ENCODE measurements at places on chromosomes 5 and 9.

DNA sequence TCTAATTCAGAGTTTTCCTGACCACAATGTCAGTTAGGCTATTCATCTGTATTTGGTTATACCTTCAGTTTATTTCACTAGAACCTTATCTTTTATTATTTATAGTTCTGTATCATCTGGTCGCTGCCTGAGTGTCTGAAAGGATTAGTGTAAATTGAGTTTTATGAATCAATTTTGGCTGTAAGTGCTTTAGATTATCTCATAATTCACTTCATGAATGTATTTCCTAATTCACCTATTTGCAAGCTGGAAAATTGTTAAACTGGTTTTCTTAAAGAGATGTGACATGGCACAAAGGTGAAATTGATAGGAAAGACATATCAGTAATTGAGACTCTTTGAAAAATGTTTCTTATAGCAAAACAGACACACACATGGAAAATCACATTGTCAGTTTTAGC is 242.4 kb upstream of the ACO1 start:
- no peak for DNase-seq

GRCh38 chr5:165029099-165029870 is 1523.9 kb downstream of the MAT2B start:
- no peak for DNase-seq

GRCh38 chr5:147520450-147520849 is 10.6 kb upstream of the DPYSL3 start:
- DNase-seq = no peak

- DNase-seq = no peak
These were observed 241.9 kb upstream of the IRX4 start for GRCh38 chr5:2124434-2125170.

- DNase-seq = peak; percentile 68
These were observed 11.5 kb downstream of the PDLIM4 start for GRCh38 chr5:132268769-132269551.

- no peak for DNase-seq
These were observed 81.5 kb downstream of the C9orf50 start for GRCh38 chr9:129539446-129539845.

DNA sequence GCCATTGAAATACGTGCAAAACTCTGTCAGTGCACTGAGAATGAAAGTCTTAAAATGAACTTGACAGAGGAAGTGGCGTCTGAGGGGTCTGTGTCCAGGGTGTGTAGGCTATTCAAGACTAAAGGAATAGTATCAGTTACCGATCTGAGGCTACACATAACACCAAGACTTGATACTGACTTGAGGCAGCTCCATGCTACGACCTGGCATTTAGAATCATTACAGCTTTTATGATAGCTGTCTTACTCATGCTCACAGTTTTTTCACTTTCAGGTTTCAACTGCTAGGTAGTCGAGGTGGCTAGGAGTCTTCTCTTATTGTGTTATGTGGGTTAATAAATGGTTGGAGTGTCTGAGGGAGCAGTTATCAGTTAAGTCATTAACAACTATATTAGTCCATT is 92.8 kb upstream of the SLCO6A1 start:
- DNase-seq = no peak

DNA sequence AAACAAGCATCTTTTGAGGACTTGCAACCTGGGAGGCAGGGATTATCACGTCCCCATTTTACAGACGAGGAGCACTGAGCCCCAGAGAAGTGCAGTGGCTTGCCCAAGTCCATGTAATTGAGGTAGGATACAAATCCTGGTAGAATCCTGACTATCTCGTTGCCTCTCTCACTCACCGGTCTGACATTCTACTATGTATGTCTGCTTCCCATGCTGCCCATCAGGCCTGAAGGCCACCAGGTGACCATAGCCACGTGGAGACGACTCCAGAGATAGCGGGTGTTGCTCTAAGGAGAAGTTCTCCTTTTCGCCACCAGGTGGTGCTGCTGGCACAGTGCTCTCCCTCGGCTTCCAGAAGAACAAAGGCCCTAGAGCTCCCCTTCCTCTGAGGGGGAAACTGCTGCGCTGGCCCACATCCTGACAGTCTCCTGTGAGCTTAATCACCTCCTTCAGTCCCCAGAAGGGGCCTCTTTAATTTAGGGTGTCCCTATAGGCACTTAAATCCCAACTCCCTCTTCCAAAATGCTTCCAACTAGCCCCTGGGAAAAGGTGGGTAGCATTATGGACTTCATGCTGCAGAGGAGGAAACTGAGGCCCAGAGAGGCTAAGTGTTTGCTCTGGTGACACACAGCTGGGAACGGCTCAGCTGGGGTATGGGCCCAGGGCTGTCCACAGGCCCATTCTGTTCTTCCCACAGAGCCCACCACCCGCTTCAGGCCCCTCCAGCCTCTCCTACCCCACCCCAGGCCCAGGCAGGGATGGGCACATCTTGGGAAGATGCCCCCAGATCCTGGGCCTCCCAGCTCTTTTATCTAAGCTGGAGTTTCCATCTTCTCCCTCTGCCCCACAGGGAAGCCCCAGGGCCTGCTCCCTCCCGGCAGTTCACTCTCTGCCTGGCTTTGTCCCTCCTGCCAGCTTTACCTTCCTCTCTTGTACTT is 6.4 kb downstream of the SLC34A1 start:
- peak; percentile 89 for DNase-seq

DNA sequence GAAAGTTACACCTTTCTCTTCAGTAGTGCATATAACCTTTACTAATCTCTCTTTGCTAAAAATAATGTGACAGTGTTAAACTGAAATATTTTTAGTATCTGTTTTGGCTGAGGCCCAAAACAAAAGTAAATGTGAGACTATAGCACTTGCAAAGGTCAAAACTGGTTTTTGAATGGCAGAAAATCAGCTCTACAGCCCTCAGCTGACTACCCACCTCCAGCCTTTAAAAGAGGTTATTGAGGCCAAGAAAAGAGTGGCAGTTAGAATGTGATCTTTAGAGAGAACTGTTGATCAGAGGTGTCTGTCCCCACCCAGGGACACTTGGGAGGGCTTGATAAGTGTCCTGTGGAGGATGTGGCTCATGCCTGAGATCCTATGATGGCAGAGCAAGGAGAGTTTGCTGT is 30.9 kb downstream of the PRKACG start:
- DNase-seq = no peak

- DNase-seq = no peak
These were observed 188.7 kb upstream of the MSX2 start for GRCh38 chr5:174535669-174536068.

- DNase-seq = no peak
These were observed 44.6 kb upstream of the ALDH1A1 start for GRCh38 chr9:72997387-72997995.

DNA sequence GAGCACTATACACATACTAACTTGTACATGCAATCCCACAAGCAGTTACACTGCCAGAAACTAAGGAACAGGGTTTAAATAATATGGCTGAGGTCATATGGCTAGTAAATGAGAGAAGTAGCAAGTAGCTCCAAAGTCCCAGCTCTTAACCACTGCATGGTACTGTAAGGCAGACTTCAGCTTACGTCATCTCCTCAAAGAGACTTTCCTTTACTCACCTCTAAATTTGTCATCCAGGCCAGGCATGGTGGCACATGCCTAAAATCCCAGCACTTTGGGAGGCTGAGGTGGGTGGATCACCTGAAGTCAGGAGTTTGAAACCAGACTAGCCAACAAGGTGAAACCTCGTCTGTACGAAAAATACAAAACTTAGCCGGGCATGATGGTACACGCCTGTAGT is 20.4 kb upstream of the SELENOP start:
- no peak for DNase-seq

- no peak for DNase-seq
These were observed 26.0 kb upstream of the MAST4 start for GRCh38 chr5:66570201-66570600.

DNA sequence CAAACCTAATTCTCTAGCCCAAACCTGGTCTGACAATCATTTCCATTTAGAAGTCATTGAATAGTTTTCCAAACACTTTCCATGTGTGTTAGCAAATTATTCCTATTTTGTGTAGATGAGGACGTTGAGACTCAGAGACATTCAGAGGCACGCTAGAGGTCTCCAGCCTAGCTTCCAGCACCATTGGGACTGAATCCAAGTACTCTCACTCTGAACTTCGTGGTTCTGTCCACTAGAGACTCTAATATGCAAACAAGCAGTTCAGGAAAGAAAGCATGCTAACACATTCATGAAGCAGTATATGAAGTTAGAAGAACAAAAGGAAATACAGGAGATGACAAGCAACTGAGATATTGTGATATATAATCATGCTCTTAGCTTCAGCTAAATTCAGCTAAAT is 354.8 kb downstream of the NTRK2 start:
- DNase-seq = no peak

DNA sequence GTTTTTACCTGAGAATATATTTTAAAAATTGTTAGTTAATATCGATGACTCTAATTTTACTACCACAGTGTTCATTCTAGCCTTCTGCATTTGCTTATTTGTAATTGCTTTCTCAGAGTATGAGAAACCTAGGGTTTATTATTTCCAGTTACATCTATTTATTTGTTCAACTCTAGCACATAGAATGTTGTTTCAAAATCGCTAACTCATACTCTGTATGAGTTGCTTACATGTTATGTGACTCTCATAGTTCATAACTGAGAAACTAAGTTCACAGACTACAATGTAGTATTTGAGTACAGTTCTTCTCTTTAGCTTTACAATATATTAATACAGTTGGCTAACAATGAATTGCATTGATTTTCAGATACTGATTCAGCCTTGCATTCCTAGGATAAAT is 103.2 kb downstream of the MACROH2A1 start:
- DNase-seq = no peak

GRCh38 chr5:176830422-176830994 is 20.1 kb downstream of the UNC5A start:
- no peak for DNase-seq

Data from right hindlimb (tissue), 1 donor.